Left ventricle myocardium inferior (tissue), 1 donor: ENCODE measurements at places on chromosomes 3 and 15. TPM values are rescaled to one million over a fixed set of nuclear protein-coding genes. Genes with fewer than 3 reads are reported as not detected.

GRCh38 chr3:1734494-1735122, 364.1 kb upstream of the CNTN4 start:
- H3K4me3 ChIP-seq: no peak overlapping the region
- H3K27ac ChIP-seq: no peak overlapping the region
- no peaks in the 10 kb centered on the region for H3K27me3 ChIP-seq
- no peak for DNase-seq
- no peaks in the 10 kb centered on the region for H3K36me3 ChIP-seq

DNA sequence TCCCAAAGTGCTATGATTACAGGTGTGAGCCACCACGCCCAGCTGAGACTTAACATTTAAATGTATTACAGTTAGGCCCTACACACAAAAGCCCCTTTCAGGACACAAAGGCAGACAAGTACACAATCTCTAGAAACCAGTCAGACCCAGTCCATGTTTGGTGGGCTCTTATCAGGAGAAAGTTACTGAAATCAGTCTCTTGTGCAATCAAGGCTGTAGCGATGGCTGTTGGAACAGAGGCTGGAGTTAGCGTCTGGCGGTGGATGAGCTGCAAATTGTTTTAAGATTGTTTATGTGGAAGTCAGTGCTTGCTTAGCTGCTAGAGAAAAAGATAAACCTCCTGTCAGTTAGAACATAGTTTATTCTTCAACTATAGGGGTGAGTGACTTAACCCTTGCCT, 89.5 kb upstream of the SNRPN start:
- no peak overlapping the region for H3K27ac ChIP-seq
- H3K4me1 ChIP-seq: no peaks in the 10 kb centered on the region
- no peak for DNase-seq
- no peak overlapping the region for H3K4me3 ChIP-seq

- H3K36me3 ChIP-seq: peaks cover 86% of the 10 kb centered on the region
- H3K27me3 ChIP-seq: no peaks in the 10 kb centered on the region
- H3K4me3 ChIP-seq: no peak overlapping the region
- no peak for DNase-seq
- H3K27ac ChIP-seq: no peak overlapping the region
These were observed 45.7 kb downstream of the ARMC8 start for GRCh38 chr3:138232705-138233364.

DNA sequence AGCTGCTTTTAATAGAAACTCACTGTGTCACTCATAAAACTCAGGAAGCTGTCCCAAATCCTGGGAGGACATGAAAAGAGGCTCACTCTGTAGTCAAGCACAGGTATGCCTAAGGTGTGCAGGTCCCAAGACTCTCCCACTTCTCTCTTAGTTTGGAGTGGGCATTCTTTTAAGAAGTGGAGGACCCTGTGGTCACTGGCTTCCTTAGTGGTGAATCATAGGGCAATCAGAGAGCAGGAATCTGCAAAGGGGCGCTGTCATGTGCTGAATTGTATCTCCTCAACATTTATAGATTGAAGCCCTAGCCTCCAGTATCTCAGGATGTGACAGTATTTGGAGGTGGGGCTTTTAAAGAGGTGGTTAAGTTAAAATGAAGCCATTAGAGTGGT, 47.2 kb upstream of the ZBTB38 start:
- H3K36me3 ChIP-seq: no peaks in the 10 kb centered on the region
- H3K4me1 ChIP-seq: no peaks in the 10 kb centered on the region
- no peak overlapping the region for H3K4me3 ChIP-seq
- no peak for DNase-seq
- H3K27ac ChIP-seq: no peak overlapping the region

GRCh38 chr3:138646513-138646912, 37.9 kb downstream of the FAIM start:
- H3K4me1 ChIP-seq: no peaks in the 10 kb centered on the region
- H3K27ac ChIP-seq: no peak overlapping the region
- peaks cover 30% of the 10 kb centered on the region for H3K36me3 ChIP-seq
- DNase-seq: no peak
- H3K27me3 ChIP-seq: no peaks in the 10 kb centered on the region
- no peak overlapping the region for H3K4me3 ChIP-seq

- no peak overlapping the region for H3K27ac ChIP-seq
- H3K4me1 ChIP-seq: no peaks in the 10 kb centered on the region
- peaks cover 42% of the 10 kb centered on the region for H3K27me3 ChIP-seq
- no peak for DNase-seq
- no peak overlapping the region for H3K4me3 ChIP-seq
These were observed 154.9 kb upstream of the WNT5A start for GRCh38 chr3:55641964-55642363.

DNA sequence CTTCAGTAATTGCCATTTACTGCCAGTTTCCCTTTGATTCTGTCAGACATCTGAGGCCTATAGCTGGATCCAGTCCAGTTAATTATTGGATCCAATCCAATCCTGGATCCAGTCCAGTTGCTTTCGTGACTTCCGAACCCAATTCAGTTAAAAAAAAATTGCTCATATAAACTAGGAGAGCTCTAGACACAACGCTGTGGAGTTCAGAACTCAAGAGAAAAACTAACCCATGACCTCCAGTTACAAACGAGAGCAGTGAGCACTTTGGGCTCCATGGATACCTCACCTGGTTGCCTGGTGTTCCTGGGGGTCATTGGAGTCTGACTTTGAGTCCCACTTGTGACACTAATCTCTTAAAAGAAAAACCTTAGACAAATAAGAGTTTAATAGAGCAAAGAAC, 269.8 kb downstream of the THSD4 start:
- no peaks in the 10 kb centered on the region for H3K27me3 ChIP-seq
- H3K4me1 ChIP-seq: peaks cover 44% of the 10 kb centered on the region
- H3K4me3 ChIP-seq: no peak overlapping the region

DNA sequence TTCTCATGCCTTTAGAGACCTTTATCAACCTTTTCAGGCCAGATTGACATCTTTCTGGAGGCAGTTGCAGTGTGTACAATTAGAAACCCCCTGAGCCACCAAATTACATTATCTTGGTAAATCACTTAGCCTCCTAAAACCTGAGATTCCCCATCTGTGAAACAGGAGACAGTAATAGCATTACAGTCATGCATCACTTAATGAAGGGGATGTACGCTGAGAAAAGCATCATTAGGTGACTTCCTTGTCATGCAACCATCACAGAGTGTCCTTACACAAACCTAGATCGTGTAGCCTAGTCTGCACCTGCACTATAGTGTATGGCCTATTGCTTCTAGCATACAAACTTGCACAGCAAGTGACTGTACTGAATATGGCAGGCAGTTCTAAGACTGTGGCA, 400.8 kb upstream of the CNTN3 start:
- no peaks in the 10 kb centered on the region for H3K27me3 ChIP-seq
- H3K4me1 ChIP-seq: no peaks in the 10 kb centered on the region
- no peak for DNase-seq
- H3K36me3 ChIP-seq: no peaks in the 10 kb centered on the region
- no peak overlapping the region for H3K4me3 ChIP-seq

GRCh38 chr3:155325263-155325835, 31.9 kb upstream of the STRIT1 start:
- no peaks in the 10 kb centered on the region for H3K36me3 ChIP-seq
- H3K27me3 ChIP-seq: no peaks in the 10 kb centered on the region
- no peaks in the 10 kb centered on the region for H3K4me1 ChIP-seq
- no peak overlapping the region for H3K4me3 ChIP-seq

- H3K4me3 ChIP-seq: no peak overlapping the region
- H3K4me1 ChIP-seq: peaks cover 7% of the 10 kb centered on the region
- peak overlapping the region; percentile 36 for H3K27ac ChIP-seq
- H3K36me3 ChIP-seq: peaks cover 70% of the 10 kb centered on the region
- no peak for DNase-seq
- H3K27me3 ChIP-seq: no peaks in the 10 kb centered on the region
These were observed 8.1 kb upstream of the VPS39 start for GRCh38 chr15:42215913-42216829.

- no peak overlapping the region for H3K27ac ChIP-seq
- H3K4me1 ChIP-seq: no peaks in the 10 kb centered on the region
- H3K4me3 ChIP-seq: no peak overlapping the region
- no peaks in the 10 kb centered on the region for H3K27me3 ChIP-seq
- DNase-seq: no peak
- H3K36me3 ChIP-seq: no peaks in the 10 kb centered on the region
These were observed 167.6 kb upstream of the CADPS start for GRCh38 chr3:63042833-63043232.

GRCh38 chr15:67085818-67086636, 20.6 kb downstream of the SMAD3 start:
- H3K4me3 ChIP-seq: no peak overlapping the region
- H3K36me3 ChIP-seq: no peaks in the 10 kb centered on the region
- no peaks in the 10 kb centered on the region for H3K27me3 ChIP-seq
- H3K27ac ChIP-seq: no peak overlapping the region

- no peak overlapping the region for H3K27ac ChIP-seq
- no peaks in the 10 kb centered on the region for H3K36me3 ChIP-seq
- no peaks in the 10 kb centered on the region for H3K27me3 ChIP-seq
- H3K4me3 ChIP-seq: no peak overlapping the region
- DNase-seq: no peak
- peaks cover 8% of the 10 kb centered on the region for H3K4me1 ChIP-seq
These were observed 65.3 kb upstream of the SNRK start for GRCh38 chr3:43221076-43221475.

DNA sequence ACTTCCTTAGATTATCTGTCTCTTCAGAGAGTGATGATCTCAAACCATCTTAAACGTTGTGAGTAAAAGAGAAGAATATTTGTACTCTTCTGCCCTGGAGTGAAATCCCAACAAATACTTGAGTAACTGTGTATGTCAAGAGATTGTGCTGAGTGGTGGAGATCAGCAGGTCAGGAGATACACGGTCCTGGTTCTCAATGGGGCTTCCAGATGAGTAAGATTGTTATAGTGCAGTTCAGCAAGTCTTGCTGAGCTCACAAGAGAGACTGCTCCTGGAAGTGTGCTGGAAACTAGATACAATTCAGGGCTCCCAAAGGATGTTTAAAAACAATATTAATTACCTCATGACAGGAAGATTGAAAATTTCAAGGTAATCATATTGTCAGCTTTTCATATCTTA, 184.3 kb downstream of the AKAP13 start:
- peaks cover 65% of the 10 kb centered on the region for H3K4me1 ChIP-seq
- H3K36me3 ChIP-seq: no peaks in the 10 kb centered on the region
- no peak overlapping the region for H3K4me3 ChIP-seq
- no peak for DNase-seq

DNA sequence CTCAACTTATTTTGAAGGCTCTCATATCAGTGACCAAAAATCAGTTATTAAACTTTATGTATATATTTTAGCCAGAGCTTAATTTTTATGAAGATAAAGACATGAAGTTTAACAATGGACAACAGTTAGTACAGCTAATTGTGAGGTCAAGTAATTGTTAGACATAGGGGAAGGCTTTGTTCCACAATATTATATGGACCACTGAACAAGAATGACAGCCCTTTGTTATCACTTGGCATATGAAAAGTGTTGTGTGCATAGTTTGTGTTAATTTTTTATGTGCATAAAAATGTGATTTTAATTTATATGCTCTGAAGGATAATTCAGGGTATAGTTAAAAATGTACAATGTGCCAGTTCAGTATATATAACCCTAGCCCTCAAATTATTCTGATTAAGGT, 12.0 kb downstream of the DNAJC19 start:
- H3K27me3 ChIP-seq: no peaks in the 10 kb centered on the region
- peaks cover 57% of the 10 kb centered on the region for H3K36me3 ChIP-seq
- no peak for DNase-seq
- H3K4me3 ChIP-seq: no peak overlapping the region
- H3K4me1 ChIP-seq: peaks cover 64% of the 10 kb centered on the region

GRCh38 chr3:188034989-188035388, 119.0 kb upstream of the LPP start:
- no peaks in the 10 kb centered on the region for H3K36me3 ChIP-seq
- DNase-seq: no peak
- H3K27ac ChIP-seq: no peak overlapping the region

DNA sequence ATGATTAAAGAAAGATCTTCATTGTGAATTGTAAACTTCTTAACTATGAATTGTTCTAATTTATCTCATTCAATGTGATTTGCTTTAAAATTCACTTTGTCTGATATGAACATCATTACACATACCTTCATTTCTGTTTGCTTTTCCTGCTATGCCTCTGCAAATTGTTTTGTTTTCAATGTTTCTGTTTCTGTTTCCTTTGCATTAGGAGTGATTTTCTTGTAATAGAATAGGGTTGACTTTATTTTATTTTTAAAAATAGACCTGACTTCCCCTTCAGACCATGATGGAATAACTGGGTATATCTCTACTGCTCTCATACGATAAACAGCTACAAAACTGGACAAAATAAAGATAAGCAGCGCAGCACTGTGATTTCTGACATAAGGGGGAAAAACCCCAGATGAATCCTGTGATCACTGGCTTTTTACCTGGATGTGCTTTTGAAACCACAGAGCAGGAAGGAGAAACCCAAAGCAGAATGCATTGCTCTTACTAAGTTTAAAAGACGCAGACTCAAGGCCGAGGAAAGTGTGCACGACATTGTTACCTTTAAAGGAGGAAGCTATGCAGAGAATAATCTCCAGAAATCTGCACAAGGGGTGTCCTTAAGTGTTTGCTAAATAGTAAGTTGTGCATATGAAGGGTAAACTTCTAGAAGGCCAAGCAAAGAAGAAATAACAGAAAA, 420.2 kb downstream of the TBC1D5 start:
- no peak overlapping the region for H3K27ac ChIP-seq
- H3K36me3 ChIP-seq: no peaks in the 10 kb centered on the region
- no peaks in the 10 kb centered on the region for H3K27me3 ChIP-seq
- DNase-seq: no peak

DNA sequence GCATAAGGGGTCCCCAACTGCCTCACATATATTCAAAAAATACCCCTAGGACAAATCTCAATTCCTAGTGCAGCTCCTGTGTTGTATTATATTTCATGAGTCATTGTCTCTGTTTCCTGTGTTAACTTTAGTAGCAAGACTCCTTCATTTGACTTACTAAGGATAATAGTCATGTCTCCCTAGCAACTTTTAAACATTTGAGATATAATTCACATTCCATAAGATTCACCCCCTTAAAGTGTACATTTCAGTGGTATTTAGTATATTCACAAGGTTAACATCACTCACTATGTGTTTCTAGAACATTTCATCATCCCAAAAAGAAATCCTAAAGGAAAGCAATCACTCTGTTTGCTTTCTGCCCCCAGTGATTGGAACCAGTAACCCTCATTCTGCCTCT, 121.3 kb upstream of the WNT7A start:
- no peaks in the 10 kb centered on the region for H3K4me1 ChIP-seq
- H3K27ac ChIP-seq: no peak overlapping the region
- DNase-seq: no peak
- H3K4me3 ChIP-seq: no peak overlapping the region
- no peaks in the 10 kb centered on the region for H3K36me3 ChIP-seq

GRCh38 chr15:35499723-35500122, 46.2 kb downstream of the DPH6 start:
- no peaks in the 10 kb centered on the region for H3K36me3 ChIP-seq
- H3K27ac ChIP-seq: no peak overlapping the region
- H3K27me3 ChIP-seq: no peaks in the 10 kb centered on the region
- H3K4me1 ChIP-seq: peaks cover 9% of the 10 kb centered on the region
- no peak overlapping the region for H3K4me3 ChIP-seq

Gene CCR5
- 0.22 TPM for total RNA-seq

Gene LMAN1L
- total RNA-seq: 8.1 TPM

Gene KBTBD12
- 41.8 TPM for total RNA-seq

Gene GATM
- total RNA-seq: 9.3 TPM

Gene FEZF2
- not detected for total RNA-seq

Gene ENTPD3
- total RNA-seq: 0.11 TPM

Gene GP9
- not detected for total RNA-seq

Gene SIN3A
- 28.0 TPM for total RNA-seq

Gene GRK7
- not detected for total RNA-seq

Gene PLXNA1
- total RNA-seq: 26.4 TPM
